Fibroblast of upper back skin (primary cell): ENCODE measurements at places on chromosomes 12 and 14.

GRCh38 chr14:95523051-95523814, 6.8 kb upstream of the SYNE3 start:
- peak; percentile 77 for DNase-seq

GRCh38 chr14:22079766-22080165, 406.1 kb upstream of the OR4E1 start:
- DNase-seq: no peak

DNA sequence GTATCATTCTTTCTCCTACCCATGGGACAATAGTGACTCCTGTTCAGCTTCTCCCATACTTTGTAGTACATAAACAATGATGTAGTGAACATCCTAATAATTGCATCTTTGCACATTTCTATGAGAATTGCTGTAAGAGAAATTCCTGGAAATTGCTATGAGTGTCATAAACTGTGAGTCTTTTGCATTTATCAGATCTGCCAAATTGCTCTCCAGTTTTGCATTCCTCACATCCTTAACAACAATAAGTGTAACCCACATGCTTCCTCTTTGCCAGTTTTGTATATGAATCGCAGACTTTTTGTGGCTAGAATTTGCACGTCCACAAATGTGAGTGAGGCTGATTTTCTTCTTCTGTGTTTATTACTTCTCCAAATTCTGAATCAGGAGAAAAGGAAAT, 124.0 kb upstream of the TBX5 start:
- peak; percentile 20 for DNase-seq

DNA sequence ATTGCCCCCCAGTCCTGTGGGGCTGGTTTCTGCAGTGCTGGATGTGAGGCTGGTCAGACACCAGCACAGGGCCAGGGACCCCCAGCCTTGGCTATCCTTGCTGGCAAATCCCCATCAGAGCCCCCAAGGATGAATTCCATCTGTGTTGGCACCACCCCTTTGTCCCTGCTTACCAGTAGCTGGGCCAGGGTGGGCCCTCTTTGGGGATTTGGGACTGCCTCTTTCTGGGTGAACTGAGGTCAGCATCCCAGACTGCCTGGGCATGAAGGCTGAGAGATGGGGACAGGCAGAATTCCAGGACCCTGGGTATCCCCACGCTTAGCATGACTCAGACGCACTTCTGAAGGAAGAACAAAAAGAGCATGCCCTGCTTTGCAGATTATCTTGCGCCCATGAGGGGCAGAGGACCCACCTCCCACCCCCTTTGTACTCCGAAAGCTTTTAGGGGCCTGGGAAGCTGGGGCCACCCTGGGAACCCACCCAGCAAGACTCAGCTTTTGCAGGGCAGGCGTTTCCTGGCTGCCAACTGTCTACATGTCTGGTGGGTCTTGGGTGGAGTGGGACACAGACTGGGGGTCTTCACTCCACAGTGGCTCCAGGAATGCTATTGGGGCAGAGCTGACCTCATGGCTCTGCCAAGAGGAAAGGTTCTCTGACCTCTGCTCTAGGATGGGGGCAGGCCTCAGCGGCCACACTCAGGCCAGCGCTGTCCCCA, 26.8 kb downstream of the RFLNA start:
- peak; percentile 41 for DNase-seq

DNA sequence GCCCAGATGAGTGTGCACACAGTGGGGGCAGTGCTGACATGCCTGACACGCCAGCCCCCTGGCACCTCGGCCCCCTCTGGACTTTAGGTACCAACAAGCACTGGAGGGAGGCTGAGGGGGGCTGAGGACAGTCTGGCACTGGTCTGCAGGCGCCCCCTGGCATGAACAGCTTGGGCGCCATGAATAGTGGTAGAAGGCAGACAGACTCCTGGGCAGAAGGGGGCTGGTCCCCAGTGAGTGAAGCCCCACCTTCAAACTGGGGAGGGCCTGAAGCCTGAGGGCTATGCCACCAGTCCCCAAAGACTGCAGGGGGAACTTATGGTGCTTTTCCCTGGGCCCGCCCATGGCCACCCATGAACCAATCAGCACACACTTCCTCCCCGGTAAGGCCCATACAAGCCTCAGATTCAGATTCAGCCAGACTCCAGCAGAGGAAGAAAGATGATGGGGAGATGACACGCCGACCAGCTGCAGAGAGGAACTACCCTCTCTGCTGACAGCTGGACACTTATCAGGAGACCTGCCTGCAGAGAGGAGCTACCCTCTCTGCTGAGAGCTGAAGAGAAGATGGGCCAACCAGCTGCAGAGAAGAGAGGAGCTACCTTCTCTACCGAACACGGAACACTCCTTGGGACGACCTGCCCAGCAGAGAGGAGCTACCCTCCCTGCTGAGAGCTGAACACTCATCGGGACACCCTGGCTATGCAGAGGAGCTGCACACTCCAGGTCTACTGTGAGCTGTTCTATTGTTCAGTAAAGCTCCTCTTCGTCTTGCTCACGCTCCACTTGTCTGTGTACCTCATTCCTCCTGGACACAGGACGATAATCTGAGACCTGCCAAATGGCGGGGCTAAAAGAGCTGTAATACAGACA, 324.5 kb downstream of the PCNX1 start:
- DNase-seq: no peak

- DNase-seq: no peak
Measured at GRCh38 chr14:94144765-94145164, 15.4 kb upstream of the IFI27L2 start.

GRCh38 chr14:76698191-76698590, 63.1 kb upstream of the VASH1 start:
- DNase-seq: no peak

DNA sequence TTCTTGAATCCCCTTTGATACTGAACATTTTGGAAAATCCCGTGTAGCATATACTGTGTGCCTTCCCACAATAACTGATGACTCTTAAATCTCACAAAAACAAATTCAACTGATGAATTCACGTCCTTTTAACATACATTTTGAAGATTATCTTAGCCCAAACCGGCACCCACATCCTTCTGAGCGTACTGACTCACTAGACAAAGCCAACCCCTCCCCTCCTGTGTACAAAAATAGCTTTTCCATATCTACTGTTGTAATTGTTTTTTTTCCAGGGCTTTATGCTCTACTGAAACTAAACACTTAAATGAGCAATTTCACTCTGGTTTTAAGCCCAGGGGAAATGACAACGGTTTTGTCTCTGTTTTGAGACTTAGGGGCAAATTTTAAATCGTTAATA, 109.4 kb upstream of the ATF7IP start:
- DNase-seq: peak; percentile 53

DNA sequence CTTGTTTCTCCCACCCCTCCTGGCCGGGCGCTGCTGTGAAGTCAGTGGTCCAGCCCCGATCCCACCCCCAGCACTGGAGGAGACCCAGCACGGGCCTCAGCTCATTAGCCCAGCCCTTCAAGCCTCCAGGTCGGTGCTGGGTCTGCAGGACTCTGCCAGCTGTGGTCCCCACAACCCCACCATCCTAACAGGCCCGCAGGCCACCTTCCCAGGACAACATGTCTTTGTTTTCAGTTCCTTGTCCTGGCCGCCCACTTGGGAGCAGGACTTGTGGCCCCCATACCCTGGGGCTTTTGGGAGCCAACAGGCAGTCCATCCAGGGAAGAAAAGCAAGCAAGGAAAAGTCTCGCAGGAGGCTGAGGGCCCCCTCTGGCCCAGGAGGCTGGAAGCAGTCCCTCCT, 60.0 kb downstream of the HRK start:
- DNase-seq: no peak

- no peak for DNase-seq
Measured at GRCh38 chr14:64610049-64610746, 60.4 kb downstream of the PPP1R36 start.

DNA sequence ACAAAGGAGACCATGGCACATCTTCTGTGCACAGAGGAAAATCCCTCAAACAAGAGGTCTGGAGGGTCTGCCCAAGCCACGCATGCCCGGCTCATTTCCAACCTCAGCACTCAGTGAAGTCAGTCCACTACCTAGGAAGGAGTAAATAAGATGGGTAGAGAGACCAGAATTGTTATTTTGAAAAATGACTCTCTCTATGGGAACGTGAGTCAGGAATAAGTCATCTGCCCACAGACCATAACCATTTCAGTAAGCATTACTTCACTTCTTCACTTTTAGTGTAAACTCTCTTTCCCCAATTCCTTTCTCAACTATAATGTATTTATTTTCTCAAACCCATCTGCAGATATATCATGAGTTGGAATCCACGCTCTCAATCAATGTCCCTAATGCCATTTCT, 1039.9 kb upstream of the USP15 start:
- DNase-seq: no peak

DNA sequence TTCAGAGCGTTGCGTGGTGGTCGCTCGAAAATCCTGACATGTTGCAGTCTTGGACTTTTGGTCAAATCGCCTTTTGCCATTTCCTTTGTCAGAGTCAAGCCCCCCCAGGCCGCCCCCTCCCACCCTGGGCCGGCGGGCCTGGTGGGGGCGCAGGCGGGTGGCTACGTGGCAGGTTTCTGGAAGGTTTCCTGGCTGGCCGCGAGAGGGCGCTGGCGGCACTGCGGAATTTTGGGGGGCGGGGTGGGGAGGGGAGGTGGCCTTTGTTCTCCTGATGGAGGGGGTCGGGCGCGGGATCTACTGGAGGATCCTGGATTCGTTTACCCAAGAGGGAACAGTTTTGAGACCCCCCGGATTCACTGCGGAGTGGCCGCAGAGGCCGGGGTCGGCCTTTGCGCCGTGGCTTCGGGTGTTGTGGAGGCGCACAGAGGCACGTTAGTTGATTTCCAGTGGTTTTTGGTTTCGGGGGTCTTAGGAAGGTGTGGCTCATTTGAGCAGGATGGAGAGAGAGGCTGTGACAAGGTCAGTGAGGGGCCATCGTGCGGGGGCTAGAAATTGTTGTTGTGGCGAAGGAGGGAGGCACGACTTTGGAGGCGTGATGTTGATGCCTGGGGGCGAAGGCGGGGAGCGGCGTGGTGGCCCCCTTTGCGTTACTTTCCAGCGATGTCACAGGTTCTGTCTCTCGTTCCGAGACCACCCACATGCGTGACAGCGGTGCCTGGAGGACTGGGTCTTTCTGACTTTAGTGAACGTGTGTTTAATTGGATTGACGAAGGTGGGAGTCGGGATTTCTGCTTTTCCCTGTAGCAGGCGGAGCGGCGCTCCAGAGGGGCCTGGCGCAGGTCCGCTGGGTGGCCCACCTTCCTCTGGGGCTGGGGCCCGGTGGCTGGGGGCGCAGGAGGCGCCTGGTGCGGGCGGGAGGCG, 1.4 kb downstream of the MEG3 start:
- peak; percentile 42 for DNase-seq

GRCh38 chr12:124385219-124385969, 90.5 kb downstream of the RFLNA start:
- peak; percentile 93 for DNase-seq

GRCh38 chr12:3418609-3419390, 72.2 kb upstream of the PRMT8 start:
- no peak for DNase-seq

DNA sequence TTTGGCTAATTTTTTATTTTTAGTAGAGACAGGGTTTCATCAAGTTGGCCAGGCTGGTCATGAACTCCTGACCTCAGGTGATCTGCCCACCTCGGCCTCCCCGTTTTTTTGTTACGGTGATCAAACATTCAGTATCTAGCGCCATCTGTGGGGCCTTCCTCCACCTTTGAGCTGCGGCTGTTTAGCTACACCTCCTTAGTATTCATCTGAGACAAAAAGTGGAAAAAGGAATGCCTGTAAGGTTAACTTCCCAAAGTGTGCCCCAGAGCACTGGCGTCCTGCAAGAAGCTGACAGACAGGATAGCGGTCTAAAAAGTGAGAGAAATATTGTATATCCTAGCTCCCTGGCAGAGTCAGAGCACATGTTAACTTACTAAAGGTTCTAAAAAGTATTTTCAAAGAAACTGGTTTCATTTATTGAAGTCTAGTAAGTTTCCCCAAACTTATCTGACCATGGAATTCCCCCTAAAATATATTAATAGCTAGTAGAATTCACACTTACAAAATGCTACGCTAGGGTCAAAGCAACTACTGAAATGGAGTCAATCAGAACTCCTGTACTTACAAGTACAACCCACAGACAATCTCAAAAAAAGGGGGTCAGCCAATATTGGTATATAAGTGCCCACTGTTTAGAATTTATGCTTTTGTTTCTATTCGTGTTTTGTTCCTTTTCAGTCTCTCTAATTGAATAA, 59.1 kb downstream of the DUSP16 start:
- no peak for DNase-seq

- peak; percentile 5 for DNase-seq
Measured at GRCh38 chr12:43914923-43915468, 79.1 kb downstream of the TMEM117 start.

- no peak for DNase-seq
Measured at GRCh38 chr12:91622981-91623380, 440.4 kb upstream of the DCN start.

DNA sequence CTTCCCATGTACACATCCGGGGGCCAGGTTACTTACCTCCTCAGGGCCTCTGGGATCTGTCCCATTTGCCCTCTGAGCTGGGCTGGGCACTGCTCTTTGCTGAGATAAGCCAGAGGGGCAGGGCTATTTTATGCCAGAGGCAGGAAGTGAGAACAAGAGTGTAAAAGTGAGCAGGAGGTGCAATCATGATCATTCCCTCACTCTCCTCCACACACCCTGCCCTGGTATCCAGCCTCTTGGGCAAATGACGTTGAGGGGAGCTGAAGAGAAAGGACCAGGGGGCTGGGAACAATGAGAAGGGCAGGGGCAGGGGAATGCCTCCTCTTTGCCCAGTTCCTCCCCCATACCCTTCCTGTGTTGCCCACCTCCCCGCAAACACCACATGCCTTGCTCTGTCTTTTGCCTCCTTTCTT, 4.2 kb downstream of the LPAR5 start:
- DNase-seq: no peak

GRCh38 chr14:90675399-90675798, 140.8 kb downstream of the TTC7B start:
- DNase-seq: peak; percentile 38

GRCh38 chr12:54891717-54892478, 37.6 kb downstream of the MUCL1 start:
- no peak for DNase-seq

- no peak for DNase-seq
Measured at GRCh38 chr14:73467377-73467776, 9.0 kb upstream of the NUMB start.

DNA sequence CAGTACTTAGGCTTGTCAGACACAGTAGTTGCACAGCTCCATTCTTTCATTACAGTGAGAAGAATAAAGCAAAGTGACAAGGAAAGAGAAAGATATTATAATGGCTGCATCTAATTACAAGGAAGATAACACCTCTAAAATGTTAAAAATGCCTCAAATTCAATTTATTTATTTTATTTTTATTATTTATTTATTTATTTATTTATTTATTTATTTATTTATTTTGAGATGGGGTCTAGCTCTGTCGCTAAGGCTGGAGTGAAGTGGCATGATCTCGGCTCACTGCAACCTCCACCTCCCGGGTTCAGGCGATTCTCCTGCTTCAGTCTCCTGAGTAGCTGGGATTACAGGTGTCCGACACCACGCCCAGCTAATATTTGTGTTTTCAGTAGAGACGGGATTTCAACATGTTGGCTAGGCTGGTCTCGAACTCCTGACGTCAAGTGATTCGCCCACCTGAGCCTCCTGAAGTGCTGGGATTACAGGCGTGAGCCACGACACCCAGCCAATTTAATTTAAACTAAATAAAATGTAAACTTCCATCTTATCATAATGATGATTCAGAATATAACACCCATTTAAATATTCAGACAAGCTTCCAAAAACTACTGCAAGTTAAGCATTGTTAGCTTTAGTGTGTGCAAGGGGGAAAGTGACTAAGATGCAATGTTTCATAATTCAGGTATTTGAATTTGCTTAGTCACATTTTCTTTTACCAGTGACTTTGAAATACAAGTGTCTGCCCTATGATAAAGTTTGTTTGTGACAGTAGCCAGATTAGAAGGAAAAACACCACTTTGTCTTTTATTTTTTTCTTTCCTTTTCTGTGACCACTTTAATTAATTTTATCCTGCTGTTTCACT, 2.4 kb upstream of the CFAP54 start:
- DNase-seq: peak; percentile 73
